Left ventricle myocardium superior (tissue), 1 donor: ENCODE measurements at places on chromosomes 5 and 9. TPM values are rescaled to one million over a fixed set of nuclear protein-coding genes. Genes with fewer than 3 reads are reported as not detected.

Gene INSL6
- not detected for total RNA-seq

- peak; percentile 45 for DNase-seq
Observed at GRCh38 chr5:132387640-132388117, 18.2 kb downstream of the SLC22A5 start.

DNA sequence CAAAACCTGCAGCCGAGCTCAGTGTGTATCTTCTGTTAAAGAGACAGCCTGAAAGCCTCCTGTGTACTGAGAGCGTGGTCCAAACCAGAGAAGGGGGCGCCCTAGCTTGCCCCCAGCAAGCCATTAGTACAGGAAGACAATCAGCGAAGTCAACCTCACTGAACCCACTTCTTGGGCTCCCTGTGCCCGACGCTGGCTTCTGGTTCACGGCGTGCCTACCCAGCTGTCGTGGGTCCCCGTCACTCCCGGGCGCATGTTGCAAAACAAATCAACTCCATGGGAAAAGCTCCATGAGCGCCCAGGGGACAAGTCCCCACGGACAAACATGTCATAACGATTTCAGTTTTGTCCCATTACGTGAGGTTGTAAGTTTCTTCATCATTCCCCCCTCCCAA is 326.9 kb downstream of the SH3GL2 start:
- DNase-seq = no peak

Gene IGIP
- total RNA-seq = 11.8 TPM

- DNase-seq = no peak
Observed at GRCh38 chr5:84036842-84037241, 316.2 kb upstream of the HAPLN1 start.

GRCh38 chr5:74112372-74113195 is 486.6 kb downstream of the ARHGEF28 start:
- no peak for DNase-seq

GRCh38 chr5:105167092-105167491 is 1604.5 kb upstream of the NUDT12 start:
- no peak for DNase-seq

Gene OTULINL
- total RNA-seq = 3.1 TPM

Gene ACER2
- total RNA-seq = 3.4 TPM
